SK-N-DZ (cell line): ENCODE measurements at places on chromosomes 12 and 14.

- no peak for DNase-seq
Observed at GRCh38 chr12:86193931-86194330, 62.3 kb downstream of the MGAT4C start.

- no peak for DNase-seq
Observed at GRCh38 chr14:75570797-75571196, 7.6 kb upstream of the FLVCR2 start.

DNA sequence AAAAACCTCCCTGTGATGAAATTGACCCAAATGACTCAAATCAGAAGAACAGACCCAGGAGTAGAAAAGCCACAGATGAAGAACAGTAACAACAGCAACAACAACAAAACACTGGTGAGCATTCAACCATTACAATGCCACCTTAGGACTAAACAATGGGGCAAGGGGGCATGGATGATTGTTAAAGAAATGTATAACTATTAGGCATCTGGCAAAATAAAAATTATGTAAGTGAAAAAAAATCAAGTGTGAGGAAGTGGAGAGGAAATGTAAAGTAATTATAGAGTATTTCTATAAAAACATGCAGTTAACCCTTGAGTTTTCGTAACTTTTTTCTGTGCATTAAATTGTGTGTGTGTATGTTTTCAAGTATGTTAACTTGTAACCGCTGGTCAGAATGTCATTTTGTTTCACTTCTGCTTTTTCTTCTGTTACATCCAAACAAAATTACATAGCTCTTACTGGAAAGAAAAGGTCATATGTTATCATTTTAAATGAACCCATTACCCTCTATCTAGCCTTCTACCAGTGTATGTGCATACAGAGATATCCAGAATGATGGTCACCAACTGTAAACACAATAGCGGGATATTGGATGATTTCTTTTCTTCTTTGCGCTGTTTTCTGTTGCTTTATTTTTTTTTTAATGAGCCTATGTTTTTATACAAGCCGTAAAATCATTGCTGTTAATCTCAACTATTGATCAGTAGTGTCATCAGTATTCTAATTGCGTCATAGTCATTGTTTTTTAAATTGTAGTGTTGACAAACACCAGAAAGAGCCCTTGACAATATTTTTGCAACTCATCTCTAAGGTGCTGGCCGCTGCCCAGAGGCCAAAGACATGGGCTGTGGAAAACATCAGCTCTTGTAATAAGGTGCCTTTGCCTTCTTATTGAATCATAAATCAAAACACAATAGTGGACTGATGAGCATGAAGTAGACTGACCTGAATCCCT lies 170.6 kb downstream of the CRADD start:
- DNase-seq = no peak

DNA sequence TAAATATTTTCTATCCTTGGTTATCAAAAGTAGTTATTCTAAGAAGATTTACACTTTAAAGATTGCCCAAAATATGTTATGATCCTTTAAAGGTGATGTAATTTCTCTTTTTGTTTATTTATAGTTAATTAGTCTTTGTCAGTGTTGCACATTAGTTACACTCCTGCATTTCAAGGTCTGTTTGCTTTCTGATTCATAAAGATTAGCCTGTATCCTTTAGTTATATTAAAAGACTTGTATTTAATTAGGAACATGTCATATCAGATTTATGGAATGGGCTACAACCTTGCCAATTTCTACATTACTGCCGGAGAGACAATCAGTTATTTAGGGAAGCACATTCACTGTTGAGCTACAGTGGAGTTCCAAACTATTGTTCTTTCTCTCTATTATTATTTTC lies 3.5 kb downstream of the EPYC start:
- DNase-seq = no peak

DNA sequence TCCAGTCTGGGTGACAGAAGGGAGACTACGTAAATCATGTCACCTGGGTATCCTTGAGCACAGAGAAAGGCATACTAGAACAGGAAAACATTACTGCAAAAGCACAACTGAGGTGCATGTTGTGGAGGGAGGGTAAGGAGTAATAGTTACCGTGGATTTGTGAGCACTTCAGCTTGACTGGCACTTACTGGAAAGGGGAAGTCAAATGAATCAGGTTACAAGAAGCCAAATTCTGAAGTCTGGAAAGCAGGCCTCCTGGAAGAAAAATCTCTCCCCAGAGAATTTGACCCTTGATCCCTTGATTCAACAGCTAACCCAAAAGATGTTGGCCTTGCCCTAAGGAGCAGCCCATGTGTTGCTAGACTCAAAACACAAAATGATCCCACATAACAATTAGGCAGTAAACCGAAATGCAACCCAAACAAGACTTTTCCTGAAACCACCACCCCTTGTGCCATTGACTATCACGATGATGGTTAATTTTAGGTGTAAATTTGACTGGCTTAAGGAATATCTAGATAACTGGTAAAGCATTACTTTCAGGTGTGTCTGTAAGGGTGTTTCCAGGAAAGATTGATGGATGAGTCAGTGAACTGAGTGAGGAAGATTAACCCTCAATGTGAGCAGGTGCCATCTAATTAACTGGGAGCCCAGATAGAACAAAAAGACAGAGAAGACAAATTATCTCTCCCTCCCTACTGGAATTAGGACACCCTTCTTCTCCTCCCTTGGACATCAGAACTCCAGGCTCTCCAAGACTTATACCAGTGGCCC lies 108.8 kb downstream of the SLC25A21 start:
- DNase-seq = no peak

DNA sequence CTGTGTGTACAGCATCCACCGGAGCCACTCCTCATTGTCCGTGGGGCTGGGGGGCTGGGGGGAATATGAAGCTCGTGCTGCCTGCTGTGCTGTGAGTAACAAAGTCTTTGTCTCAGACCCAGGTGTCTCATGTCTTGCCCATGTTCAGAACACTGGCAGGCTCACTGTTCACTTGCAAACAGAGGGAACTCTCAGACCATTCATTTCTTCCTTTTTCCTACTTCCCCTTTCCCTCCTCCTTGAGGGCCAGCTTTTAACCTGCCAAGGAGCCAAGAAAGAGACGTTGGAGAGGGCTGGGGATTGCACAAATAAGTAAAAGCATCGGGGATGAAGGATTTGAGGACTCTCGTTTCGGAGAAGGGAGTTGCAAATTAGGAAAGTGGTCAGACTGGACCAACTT lies 21.6 kb downstream of the GPR132 start:
- DNase-seq = no peak

GRCh38 chr14:22231018-22231417 lies 358.0 kb downstream of the DAD1 start:
- DNase-seq = no peak

DNA sequence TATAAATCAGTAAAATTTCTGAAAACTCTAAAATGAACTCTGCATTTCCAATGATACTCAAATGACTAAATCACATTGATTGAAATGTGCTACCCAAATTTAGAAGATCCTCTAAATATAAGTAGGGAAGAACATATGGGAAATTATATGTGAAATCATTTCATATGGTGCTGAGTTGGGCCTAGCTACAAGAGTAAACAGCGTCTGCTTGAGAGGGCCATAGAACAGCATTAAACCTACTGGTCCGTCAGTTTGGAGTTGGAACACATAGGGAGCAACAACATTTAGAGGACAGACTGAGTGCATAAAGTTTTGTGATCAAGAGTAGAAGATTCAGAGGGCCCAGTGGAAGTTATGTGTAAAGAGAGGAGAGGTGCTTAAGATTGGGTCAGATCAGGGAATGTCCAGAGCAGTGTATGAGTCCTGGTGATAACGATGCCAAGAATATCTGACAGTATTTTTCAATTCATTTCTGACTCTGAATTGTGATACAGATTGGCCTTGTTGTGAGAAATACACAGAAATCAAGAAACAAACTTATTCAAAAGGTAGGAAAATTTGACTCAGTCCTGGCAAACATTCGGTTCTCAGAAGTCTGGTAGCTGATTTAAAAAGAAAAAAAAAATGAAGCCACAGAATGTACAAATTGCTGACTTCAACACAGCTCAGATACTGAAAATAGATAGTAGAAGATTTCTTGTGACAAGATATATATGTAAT lies 362.2 kb downstream of the CCDC91 start:
- DNase-seq = no peak

- DNase-seq = peak; percentile 96
Observed at GRCh38 chr12:124927201-124928094, 13.0 kb upstream of the UBC start.

DNA sequence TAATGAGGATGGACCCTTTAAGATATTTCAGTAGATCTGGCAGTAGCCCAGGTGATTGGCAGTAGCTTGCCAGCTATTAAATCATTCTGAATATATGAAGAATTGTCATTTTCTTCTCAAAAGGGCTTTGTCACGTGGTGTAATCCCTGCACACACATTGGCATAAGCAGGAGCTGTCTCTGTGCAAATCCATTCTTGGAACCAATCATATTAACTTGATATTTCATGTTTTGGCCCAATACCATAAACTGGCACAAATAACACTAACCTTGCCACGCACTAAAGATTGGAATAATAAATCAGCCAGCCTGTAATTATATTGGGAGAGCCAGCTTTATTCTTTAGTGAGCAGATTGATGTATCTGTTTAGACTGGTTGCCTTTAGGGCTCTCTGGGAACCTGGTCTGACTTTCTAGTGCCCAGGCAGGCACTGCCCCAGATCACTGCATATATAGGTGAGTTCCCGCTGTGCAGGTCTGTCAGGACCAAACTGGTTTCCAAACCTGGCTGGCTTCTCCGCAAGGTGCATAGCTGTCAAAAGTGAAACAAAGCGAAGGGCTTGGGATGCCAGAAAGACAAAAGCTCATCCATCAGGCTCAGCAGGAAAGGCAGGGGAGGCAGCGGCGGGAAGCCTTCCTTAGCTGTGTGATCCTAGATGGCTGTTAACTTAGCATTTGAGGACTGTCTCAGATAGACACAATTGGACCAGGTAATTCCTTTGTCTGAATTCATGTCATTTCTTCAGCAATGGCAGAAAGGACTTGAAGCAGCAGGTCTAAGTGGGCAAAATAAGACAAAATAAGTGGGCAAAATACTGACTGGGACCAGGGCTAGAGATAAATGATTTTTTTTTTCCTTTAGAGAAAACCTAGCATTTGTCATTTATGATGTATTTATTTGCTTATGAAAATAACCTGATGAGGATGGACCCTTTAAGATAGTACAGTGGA lies 128.8 kb upstream of the DYRK2 start:
- DNase-seq = no peak

GRCh38 chr12:92393504-92393903 lies 247.9 kb upstream of the BTG1 start:
- no peak for DNase-seq

- no peak for DNase-seq
Observed at GRCh38 chr14:74820288-74820687, 55.7 kb downstream of the PROX2 start.

GRCh38 chr14:79318371-79318770 lies 892.9 kb downstream of the DIO2 start:
- no peak for DNase-seq

- DNase-seq = peak; percentile 51
Observed at GRCh38 chr12:88750867-88751543, 170.7 kb upstream of the KITLG start.

DNA sequence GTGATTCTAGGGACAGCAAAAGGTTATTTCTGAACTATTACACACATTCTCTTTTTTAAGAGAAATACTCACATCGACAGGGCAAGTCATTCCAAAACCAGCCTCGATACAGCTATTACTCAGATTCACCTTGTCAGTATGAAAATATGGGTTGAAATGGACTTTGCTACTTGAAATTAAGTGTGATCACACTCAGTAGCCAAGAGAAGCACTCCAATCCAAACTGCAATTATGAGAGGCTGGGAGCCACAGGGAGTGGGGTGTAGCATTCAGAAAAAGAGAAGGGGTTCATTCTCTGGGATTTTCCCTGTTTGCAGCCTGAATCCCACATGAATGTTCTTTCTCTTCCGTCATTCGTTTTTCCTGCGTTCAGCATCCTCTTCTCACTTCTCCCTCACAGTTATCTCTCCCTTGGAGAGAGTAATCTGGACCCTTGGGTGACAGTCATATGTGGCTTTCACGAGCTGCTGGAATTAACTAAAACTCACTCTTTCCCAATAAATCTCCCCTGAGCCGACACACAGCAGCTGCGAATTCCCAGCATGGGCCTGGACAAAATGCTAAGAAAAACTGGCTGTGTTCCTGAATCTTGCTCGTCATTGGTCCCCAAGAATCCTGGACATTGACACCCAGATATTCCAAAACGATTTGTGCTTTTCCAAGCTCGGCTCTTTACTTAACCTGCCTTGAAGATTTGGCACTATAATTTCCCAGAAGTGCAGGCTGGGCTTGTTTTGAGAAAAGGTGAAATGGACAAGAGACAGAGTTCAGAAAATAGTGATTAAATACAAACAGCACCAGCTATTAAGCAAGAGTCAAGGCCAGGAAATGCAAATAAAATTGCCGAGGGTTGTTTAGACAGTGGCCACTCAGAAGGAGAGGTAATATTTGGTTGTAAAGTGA lies 199.5 kb upstream of the PLEKHG7 start:
- DNase-seq = no peak

- DNase-seq = peak; percentile 55
Observed at GRCh38 chr12:6074979-6075585, 49.4 kb downstream of the VWF start.

GRCh38 chr14:50400461-50400860 lies 3.8 kb upstream of the CDKL1 start:
- DNase-seq = no peak

GRCh38 chr12:130097342-130097741 lies 64.9 kb upstream of the FZD10 start:
- no peak for DNase-seq

DNA sequence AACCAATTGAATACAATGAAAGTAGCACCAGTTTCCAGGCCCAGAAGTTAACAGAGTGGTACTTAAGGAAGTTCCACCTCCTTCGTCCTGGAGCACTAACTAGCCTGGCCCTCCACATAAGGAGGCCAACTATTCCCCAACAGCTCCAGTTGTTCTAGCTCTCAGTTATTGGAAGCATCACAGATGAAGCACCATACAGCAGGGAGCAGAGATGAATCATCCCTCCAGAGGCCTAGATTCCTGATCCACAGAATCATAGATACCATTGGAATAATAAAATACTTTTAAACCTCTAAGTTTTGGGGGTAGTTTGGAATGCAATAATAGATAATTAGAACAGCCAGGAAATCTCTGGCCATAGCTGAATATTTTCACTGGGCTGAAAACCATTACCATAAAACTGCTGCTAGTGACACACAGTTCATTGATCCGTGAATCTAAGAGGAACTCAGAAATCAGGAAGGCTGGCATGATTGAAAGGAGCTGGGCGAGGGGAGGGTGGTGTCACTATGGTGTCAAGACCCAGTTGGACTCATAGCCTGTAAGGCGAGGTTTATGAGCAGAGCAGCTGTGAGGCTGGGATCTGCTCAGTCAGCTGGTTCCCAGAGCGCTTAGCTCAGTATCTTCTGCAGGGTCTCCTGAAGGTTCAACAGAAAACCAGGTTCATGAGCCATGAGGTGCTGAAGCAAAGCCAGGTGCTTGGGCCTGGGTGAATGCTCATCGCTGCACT lies 371.4 kb upstream of the TMTC1 start:
- no peak for DNase-seq

DNA sequence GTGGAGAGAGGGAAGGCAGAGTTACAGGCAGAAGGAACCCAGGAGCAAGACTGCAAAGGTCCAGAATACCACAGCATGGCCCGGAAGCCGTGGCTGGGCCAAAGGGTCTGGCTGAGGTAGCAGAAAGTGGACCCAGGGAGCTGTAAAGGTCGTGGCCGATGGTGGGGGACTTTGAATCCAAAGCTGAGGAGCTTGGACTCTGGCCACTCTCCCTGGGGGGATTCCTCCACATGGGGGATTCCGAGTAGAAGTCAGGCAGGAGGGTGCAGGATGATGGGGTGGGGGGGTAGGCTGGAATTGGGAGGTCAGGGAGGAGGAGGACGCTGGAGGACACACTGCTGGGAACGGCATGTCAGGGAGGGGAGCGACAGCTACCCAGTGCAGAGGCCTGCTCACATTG lies 125.2 kb downstream of the GCH1 start:
- no peak for DNase-seq

- no peak for DNase-seq
Observed at GRCh38 chr12:121233628-121234020, 23.7 kb downstream of the P2RX4 start.
